Colonic mucosa (tissue), 4 donors: ENCODE measurements at places on chromosomes 1 and 21.
A peak's percentile ranks its signal among the peaks of the same experiment; 100 is the strongest.

GRCh38 chr1:179917601-179918429 is 35.7 kb downstream of the TOR1AIP1 start:
- no peak for DNase-seq

- DNase-seq = no peak
These were observed 55.4 kb downstream of the ALPL start for GRCh38 chr1:21564521-21565095.

GRCh38 chr1:154767315-154768240 is 102.5 kb downstream of the KCNN3 start:
- no peak for DNase-seq

GRCh38 chr1:172837816-172838679 is 179.1 kb downstream of the FASLG start:
- DNase-seq = no peak

DNA sequence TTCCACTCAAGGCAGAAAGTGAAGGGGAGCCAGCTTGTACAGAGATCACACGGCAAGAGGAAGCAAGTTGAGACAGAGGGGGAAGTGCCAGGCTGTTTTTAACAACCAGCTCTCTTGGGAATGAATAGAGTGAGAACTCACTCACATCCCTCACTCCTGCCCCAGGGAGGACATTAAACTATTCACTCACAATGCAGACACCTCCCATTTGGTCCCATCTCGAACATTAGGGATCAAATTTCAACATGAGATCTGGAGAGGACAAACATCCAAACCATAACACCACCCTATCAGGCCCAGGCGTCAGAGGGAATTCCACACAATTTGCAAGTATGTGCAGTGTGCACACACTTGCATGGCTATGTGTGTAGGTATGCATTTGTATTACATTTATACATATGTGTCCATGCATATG is 62.7 kb downstream of the DMAP1 start:
- DNase-seq = no peak

DNA sequence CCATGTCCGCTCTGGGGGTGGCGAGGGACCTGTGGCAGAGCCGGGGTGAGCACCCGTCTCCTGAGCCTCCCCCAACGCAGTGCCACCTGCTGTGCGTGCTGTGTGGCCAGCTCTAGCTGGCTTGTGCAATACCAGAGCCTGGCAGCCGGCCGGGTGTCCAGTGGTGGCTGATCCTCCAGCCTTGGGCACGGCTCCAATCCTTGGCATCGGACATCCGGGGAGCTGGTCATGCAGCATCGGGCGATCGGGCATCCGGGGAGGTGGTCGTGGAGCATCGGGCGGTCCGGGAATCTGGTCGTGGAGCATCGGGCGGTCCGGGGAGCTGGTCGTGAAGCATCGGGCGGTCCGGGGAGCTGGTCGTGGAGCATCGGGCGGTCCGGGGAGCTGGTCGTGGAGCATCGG is 8.1 kb downstream of the SLX9 start:
- no peak for DNase-seq

- no peak for DNase-seq
These were observed 2.6 kb upstream of the FCRLB start for GRCh38 chr1:161718559-161719324.

DNA sequence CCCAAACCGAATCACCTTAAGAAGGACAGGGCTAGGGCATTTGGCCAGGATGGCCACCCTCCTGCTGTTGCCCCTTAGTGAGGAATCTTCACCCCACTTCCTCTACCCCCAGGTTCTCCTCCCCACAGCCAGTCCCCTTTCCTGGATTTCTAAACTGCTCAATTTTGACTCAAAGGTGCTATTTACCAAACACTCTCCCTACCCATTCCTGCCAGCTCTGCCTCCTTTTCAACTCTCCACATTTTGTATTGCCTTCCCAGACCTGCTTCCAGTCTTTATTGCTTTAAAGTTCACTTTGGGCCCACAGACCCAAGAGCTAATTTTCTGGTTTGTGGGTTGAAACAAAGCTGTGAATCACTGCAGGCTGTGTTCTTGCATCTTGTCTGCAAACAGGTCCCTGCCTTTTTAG is 3.6 kb downstream of the BTG2 start:
- no peak for DNase-seq

DNA sequence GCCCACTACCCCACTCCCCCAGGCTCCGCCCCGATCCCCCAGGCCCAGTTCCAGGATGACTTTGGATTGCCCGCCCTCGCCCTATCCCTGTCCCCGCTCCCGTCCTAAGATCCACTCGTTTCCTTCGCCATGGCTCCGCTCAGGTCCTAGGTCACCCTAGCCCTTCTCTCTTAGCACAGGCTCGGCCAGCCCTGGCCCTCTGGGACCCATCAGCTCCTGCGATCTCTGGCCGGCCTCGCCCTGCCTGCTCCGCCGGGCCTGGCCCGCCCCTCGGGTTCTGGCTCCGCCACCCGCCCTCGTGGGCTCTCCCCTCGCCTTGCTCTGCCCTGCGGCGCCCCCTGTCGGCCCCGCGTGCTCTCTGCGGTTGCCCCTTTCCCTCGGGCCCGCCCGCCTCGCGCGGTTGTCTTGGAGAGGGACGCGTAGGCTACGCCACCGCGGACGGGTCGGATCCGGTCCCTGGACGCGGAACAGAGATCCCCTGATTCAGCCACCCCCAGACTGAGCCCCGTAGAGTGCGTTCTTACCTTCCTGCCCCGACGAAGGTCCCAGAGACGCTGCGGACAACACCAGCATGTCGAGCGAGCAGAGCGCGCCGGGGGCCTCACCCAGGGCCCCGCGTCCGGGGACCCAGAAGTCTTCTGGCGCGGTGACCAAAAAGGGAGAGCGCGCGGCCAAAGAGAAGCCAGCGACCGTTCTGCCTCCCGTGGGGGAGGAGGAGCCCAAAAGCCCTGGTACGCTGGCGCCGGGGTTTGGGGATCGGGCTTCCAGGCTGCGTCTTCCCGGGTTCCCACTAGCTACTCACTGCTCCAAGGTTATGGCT is at the start of gene LRRC71:
TSS of gene LRRC71 (plus strand) at position 400 of the 820 bp plus-strand sequence. CDS start at position 572, 172 bp downstream.
- peak; percentile 82 for DNase-seq

- peak; percentile 37 for DNase-seq
These were observed 67.7 kb downstream of the BCAR3 start for GRCh38 chr1:93613898-93614297.

- DNase-seq = no peak
These were observed 348.7 kb upstream of the PTBP2 start for GRCh38 chr1:96372881-96373280.
